ENCODE measurements at places on chromosomes 13 and 19. TPM values are rescaled to one million over a fixed set of nuclear protein-coding genes. Genes with fewer than 3 reads are reported as not detected.

GRCh38 chr19:38556521-38557174 lies 61.1 kb downstream of the MAP4K1 start:
- peak; percentile 54 for DNase-seq

DNA sequence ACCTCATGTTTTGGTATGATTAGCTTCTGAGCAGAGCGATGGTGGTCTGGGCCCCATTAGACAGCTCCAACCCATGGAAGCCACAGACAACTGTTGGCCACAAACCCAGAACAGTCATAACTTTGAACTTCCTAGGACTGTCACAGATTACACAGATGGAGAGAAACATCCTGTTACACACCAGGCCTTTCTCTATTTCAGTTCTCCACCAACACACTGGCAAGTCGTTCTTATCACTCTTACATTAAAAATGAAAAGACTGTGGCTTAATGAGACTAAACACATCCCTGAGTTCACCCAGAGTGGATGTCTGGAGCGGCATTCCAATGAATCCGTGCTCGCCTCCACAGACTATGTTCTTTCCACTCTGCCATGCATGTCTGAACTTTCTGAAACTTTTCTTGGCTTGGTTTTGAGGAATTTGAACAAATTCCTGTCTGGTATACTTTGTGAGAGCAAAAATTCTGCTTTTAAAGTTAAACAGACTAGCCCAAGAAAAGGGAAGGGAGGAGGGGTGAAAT lies 109.1 kb downstream of the NALCN start:
- no peak for DNase-seq

DNA sequence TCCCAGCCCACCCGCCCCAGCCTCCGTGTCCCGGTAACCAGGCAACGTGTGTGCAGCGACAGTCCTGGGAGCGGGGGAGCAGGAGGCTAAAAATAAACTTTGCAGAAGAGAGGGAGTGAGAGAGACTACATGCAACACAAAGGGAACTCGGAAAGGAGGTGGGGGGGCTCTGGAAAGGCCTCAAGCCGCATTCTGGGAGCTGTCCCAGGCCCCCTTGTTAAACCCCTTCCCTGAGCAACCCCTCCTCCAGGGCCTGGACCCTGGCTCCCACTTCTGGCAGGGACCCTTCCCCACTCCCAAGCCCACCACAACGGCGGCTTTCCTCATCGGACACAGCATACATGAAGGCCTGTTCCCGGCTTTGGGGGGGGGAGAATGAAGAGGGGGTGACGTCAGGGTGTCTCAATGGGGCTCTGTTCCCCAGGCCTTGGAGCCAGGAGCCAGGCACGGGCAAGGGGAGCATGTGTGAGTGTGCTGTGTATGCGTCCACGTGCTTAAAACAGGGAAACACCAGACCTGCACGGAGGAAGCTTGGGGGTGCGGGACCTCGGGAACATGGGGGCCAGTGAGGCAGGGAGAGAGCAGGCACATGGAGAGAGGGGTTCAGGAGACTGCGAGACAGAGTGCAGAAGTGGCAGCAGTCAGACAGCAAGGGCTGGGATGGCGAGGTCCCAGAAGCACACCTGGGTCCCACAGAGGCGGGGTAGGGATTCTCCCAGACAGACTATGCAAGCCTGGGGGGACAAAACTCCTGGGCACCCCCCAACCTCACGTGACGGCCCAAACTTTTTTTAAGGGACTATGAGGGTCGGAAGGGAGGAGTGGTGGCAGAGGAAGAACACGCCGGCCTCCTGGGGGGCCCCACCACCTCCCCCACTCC lies 2.3 kb downstream of the ERF start:
- DNase-seq: no peak

DNA sequence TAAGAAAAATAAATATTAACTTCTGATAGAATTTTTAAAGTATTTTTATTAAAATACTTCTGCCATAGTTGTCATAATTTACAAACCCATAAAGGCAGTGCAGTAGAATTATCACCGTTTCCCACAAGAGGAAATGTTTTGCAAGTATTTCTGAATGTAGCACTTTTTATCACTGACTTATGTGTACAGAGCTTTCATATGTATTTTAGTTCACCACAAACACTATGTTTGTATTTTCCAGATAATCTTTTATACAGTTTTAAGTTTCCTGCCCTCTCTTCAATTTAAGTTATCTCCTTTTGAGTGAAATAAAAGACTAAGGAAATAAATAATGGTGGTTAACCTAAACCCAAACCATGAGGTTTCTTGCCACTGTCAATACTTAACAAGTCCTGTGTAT lies 24.2 kb downstream of the MIPEP start:
- DNase-seq: no peak

DNA sequence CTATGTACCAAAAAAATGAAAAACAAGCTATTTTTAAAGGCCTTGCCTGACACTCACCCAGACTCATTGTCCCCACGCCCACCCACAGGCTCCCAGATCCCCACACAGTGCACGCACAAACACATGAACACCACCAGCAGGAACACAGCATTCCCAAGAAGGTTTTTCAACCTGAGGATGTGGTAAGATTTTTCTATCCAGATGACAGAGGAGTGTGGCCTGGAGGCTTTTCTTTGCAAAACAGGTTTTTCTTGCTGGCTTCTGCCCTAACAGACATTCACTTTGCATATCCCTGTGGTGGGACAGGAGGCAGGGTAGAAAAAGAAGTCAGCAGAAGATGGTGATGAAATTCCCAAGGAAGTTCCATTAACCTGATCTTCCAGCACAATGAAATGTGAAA lies 97.8 kb downstream of the KLF12 start:
- no peak for DNase-seq

GRCh38 chr13:59715611-59716010 lies 448.1 kb downstream of the DIAPH3 start:
- no peak for DNase-seq

The TPRX1 gene
- not detected for total RNA-seq

The PRTN3 gene
- total RNA-seq: not detected

GRCh38 chr13:33937373-33938098 lies 119.6 kb downstream of the RFC3 start:
- DNase-seq: no peak

The ZNF536 gene
- not detected for total RNA-seq

GRCh38 chr19:2235381-2236063 lies 607 bp downstream of the PLEKHJ1 start:
- DNase-seq: no peak
